ENCODE measurements at places on chromosomes 6 and 20. TPM values are rescaled to one million over a fixed set of nuclear protein-coding genes. Genes with fewer than 3 reads are reported as not detected.

SLC35D3 gene
- not detected for total RNA-seq

MCCD1 gene
- total RNA-seq = not detected

FRK gene
- 2.7 TPM for total RNA-seq

CLPSL2 gene
- not detected for total RNA-seq

TFAP2C gene
- 10.8 TPM for total RNA-seq

CALHM4 gene
- total RNA-seq = not detected

SLC26A8 gene
- total RNA-seq = not detected

SLC29A1 gene
- 26.5 TPM for total RNA-seq

RPP40 gene
- 14.1 TPM for total RNA-seq

OPN5 gene
- total RNA-seq = not detected

KIF25 gene
- total RNA-seq = not detected

GTSF1L gene
- not detected for total RNA-seq

HDGFL1 gene
- not detected for total RNA-seq

NHLRC1 gene
- total RNA-seq = 1.8 TPM

SLC4A11 gene
- total RNA-seq = 13.0 TPM

FAM83C gene
- total RNA-seq = 3.2 TPM

SEL1L2 gene
- not detected for total RNA-seq

LY6G6F gene
- total RNA-seq = not detected

NANP gene
- total RNA-seq = 4.7 TPM

NUP43 gene
- total RNA-seq = 12.4 TPM

CD24 gene
- 871 TPM for total RNA-seq

TUBB2B gene
- total RNA-seq = 2.9 TPM

STX7 gene
- 22.6 TPM for total RNA-seq

POM121L2 gene
- total RNA-seq = not detected

SYCP2L gene
- 0.35 TPM for total RNA-seq

BCAS4 gene
- total RNA-seq = 12.8 TPM

Data from airway epithelial cell (primary cell).